Thoracic aorta (tissue), 2 donors: ENCODE measurements at places on chromosomes 3 and 15.

DNA sequence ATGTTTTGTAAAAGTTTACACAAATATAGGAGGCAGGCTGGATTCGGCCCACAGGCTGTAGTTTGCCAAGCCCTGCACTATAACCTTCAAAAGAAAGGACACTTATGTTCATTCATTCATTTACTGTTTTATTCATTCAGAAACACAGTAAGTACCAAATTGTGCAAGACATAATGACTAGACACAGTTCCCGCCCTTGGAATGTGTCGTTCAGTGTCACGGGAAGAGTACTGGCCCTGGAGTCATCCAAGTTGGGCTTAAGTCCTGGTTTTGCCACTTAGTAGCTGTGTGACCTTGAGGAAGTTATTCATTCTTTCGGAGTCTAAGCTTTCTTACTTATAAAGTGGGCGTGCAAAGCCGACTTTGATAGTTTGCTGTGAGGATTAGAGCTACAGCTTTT, 22.0 kb downstream of the COLQ start:
- DNase-seq: no peak

GRCh38 chr3:188505151-188505550, 351.2 kb downstream of the LPP start:
- no peak for DNase-seq

GRCh38 chr3:179268400-179269051, 17.6 kb upstream of the KCNMB3 start:
- no peak for DNase-seq

GRCh38 chr3:127792541-127793292, 29.6 kb downstream of the MGLL start:
- no peak for DNase-seq

DNA sequence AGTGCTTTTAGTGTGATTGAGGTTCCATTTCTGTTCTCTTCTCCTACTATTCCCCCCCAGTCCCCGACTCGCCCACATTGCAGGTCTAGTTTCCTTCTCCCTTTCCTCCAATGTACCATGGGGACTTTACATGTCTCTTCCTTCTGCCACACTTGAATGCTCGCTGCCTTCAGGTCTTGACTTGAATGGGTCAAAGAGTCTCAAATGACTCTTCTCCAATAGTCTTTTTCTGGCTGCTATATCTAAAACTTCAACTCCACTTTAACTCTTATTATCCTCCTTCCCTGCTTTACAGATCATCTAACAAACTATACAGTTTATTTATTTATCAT, 213.9 kb upstream of the SLC2A2 start:
- no peak for DNase-seq
